Activated CD8-positive, alpha-beta memory T cell treated with anti-CD3 and anti-CD28 coated beads for 4 hours (primary cell): ENCODE measurements at places on chromosomes 4 and X.

- DNase-seq = no peak
Measured at GRCh38 chr4:31768756-31769155, 1048.6 kb downstream of the PCDH7 start.

DNA sequence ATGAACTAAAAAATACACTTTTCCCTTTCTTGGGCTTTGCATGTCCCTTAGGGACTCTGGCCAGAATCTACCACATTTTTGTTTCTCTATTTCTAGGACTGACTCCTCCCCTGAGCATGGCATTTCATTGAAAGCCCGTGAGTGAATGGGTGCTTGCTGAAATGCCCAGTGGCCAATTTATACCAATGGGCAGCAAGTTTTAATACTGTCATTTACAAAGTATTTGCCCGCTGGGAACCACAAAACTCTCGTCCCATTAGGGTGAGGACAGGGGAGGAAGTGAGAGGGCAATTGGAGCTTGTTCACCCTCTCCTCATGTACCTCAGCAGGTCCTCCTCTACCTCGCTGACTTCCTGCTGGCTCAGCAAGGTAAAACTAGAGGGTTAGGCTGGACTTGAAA lies 1.1 kb downstream of the SRPX2 start:
- DNase-seq = no peak

DNA sequence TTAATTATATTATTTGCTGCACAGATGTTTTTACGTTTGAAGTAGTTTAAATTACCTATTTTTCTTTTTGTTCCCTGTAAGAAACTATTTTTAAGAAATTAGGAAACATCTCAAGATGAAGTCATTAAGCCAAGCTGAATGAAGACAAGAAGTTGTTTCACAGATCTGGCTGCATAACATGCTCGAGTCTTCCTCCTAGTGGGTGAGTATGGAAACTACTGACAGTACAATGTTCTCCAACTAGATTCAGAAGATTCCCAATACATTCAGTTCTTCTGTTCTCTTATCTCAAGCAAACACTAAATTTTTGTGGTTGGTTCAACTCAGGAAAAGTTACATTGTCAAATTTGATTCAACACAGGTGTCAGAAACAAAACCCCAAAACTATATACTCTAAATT lies 256.8 kb upstream of the VCX start:
- no peak for DNase-seq

GRCh38 chrX:10485326-10485725 lies 135.1 kb downstream of the MID1 start:
- DNase-seq = no peak

GRCh38 chrX:23511793-23512192 lies 155.5 kb upstream of the PRDX4 start:
- DNase-seq = no peak

- no peak for DNase-seq
Measured at GRCh38 chr4:109368661-109369060, 65.0 kb upstream of the SEC24B start.

- DNase-seq = no peak
Measured at GRCh38 chr4:175651756-175652310, 160.2 kb downstream of the GPM6A start.

- no peak for DNase-seq
Measured at GRCh38 chrX:21802839-21803238, 36.6 kb upstream of the MBTPS2 start.

DNA sequence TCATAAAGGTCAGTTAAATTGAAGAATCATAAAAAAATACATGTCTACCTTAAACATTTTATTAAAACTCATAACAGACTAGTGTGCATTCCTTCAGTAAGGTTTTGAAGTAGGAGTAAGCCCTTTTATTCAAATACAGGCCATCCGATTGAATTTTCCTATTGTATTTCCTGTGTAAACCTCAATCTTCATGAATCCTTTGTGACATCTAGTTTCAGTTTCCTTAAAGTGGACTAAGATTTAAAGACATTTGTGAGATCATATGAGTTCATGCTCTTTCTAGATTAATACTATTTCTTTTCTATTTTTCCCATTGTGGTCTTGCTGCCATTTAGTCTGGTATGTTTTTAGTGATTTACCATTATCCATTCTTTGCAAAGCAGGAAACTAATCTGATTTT lies 644.7 kb upstream of the BOD1L1 start:
- DNase-seq = no peak

DNA sequence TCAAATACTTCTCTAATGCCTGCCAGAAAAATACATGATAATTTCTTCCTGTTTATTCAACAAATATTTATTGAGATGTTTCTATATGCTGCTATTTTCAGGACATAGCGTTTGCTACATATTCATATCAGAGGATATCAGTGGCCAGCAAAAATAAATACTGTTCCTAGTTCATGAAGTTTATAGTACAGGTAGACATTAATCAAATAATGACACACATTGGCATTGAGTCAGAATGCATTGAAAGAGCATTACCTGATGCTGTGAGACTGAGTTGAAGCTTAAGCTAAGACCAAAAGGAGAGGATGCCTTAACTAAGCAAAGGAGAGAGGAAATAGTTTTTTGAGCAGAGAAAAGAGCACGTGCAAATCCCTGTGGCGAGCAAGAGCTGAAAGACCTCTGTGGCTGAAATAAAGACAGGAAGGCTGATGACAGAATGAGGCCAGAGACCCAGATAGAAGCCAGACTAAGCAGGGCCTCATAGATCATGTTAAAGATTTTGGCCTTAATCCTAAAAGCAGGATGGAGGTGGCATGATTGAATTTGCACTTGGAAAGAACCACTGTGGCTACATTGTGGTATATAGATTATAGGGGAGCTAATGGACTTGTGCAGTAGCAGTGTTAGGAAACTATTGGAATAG lies 36.2 kb downstream of the FAM241A start:
- DNase-seq = no peak

- DNase-seq = no peak
Measured at GRCh38 chr4:2685541-2685940, 70.6 kb downstream of the TNIP2 start.

DNA sequence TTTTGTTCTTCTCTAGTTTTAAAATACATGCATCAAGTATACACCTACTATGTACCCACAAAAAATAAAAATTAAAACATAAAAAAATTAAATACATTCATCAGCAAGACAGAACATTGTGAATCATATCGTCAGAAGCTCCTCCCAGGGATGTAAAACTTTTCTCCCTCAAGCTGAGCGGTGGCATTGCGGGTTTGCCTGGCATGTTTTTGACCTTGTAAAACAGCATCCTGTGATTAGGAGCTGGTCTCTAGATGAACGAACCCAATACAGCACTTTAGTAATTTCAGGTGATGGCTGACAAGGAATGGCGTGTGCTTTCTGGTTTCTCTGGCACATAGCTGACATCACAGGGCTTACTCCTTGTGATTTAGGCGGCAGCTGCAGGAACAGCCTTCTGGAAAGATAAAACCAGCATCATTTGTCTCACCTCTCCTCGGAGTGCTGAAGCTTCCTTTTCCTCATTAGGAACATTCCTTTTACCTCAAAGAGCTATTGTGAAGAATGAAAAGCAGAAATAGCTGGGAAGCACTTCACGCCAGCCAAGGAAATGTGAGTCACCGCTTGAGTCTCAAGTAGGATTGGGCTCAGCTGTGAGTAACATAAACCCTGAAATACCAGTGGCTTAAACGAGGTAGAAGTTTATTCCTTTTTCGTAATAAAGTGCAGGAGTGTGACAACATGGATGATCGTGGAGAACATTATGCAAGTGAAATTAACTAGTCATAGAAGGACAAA lies 44.3 kb downstream of the NYX start:
- DNase-seq = no peak

DNA sequence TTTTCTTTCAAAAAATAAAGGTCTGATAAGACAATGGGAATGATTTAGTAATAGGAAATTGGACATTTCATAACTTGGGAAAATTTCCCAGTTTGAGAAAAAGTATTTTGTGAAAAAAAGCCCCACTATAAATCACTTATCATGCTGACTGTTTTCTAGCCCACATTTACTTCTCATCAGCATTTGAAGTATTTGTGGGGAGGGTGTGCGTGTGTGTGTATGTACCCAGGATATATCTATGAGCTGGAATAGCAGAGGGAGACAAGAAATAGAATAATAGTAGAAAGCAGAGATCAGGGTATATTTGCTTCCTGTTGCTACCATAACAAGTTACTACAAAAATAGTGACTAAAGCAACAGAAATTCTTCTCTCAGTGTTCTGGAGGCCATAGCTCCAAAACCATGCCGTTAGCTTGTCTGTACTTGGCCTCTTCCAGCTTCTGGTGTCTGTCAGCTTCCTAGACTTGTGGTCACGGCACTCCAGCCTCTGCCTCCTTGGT lies 139.8 kb downstream of the PTTG2 start:
- no peak for DNase-seq

DNA sequence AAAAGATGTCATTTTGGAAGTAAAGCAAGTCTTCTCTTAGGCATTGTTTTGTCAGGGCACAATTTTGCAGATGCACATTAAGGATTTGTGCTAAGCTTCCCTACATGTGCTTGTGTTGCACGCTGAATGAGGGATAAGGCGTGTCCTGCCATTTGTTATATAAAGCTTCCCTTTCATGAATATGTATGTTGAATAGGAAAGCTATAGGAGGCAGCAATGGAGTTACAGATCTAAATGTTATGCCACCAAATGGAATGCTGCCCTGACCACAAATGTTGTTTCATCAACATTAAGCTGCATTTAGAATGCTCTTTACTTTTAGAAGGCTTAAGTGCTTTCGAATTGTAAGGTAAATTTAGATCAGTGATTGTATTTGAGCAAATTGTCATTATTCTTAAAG lies 20.9 kb downstream of the SGMS2 start:
- no peak for DNase-seq

DNA sequence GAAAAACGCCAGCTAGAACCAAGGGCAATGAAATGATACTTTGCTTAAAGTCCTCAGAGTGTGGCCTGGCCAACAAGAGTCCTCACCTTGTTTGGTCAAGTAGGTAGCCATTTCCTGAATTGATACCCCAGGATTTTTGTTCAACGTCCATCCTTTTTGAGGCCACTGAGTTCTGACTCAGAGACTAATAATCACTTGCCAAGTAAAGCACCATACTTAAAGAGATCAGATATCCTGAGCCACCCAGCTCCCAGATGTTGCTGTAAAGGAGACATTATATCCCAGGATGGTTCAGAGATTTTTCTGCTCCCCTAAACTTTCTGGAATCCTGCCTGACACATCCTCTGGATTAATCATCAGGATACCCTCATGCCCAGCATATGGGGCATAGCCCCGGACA lies 190.9 kb downstream of the RAP1GDS1 start:
- no peak for DNase-seq

- no peak for DNase-seq
Measured at GRCh38 chrX:90883479-90883878, 551.2 kb upstream of the PABPC5 start.

DNA sequence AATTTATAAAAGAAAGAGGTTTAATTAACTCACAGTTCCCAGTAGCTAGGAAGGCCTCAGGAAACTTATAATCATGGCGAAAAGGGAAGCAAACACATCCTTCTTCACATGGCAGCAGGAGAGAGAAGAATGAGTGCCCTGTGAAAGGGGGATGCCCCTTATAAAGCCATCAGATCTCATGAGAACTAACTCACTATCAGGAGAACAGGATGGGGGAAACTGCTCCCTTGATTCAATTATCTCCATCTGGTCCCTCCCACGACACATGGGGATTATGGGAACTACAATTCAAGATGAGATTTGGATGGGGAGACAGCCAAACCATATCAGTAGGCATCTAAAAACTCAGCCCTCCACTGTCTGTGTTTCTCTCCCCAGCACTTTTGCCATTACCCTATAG lies 22.4 kb downstream of the ANK2 start:
- DNase-seq = no peak

DNA sequence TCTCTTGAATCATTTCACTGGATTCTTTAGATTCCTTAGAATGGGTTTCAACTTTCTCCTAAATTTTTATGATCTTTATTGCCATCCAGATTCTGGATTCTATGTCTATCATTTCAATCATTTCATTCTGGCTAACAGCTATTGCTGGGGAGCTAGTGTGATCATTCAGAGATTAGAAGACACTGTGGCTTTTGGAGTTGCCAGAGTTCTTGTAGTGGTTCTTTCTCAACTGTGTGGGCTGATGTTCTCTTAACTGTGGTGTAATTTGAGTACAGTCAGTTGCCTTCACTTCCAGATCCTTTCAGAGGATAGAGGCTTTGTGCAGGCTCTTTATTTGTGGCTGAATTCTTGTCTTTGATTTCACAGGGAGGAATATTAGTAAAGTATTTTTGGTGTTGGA lies 12.1 kb upstream of the CSN2 start:
- DNase-seq = no peak

DNA sequence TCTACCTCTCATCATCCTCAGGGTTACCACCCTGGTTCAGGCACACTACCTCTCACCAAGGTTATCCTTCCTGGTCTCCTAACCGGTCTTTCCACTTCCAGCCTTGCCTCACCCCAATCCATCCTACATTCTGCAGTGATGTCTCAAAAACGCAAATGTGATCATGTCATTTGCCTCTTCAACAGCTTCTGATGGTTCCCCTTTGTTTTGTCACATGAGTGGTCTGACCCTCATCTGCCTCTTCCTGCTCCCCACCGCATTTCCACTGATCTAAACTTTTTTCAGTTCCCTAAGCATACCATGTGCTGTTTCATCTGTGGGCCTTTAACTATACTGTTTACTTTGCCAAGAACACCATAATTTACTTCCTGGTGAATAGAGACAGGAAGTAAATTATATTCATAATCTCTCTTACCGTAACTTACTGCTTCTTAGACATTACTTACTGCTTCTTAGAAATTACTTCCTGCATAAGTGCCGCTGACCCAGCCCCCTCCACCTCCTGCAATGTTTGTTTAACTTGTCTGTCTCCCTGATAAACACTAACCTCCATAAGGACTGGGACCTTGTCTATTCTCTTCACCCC lies 27.1 kb upstream of the NSUN7 start:
- DNase-seq = no peak

DNA sequence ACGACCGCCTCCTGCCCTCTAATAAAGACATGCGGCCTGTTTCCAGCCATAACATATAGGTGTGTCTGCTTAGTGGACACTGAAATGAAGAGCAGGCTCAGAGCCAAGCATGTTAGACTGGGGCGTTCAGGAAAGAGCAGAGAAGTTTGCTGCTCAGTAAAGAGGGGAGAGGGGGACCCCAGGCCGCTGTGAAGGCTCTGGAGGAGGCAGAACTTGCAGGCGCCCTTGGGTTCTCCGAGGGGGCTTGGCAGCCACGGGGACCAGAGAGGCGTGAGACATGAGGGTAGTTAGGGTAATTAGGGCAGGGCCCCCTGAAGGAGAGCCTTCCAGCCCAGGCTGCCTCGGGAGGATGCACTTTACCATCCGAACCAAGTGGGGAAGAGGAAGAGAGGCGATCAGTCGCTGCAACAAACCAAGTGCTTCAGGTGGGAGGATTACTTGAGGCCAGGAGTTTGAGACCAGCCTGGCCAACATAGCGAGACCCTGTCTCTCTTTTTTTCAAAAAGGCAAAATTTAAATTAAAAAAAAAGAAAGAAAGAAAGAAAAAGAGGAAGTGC lies 46.6 kb upstream of the CDKN2AIP start:
- DNase-seq = no peak

DNA sequence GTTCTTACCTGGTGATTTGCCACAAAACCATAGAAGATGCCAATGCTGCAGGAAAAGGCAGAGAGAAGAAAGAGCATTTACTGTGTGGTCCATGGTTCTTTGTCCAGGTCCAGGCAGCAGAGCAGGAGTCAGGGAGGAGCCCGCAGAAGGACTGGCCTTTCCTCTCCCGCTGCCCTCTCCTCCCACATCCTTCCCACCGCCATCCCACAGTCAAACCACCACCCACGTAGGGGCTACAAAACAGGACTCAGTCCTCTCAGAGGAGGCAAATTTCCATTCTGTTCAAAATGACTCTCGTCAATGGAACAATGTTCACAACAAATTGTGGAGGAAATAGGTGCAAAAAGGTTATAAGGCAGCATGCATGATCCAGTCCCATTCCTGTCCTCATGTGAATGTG lies 58.6 kb downstream of the PROM1 start:
- DNase-seq = no peak

- no peak for DNase-seq
Measured at GRCh38 chr4:149549911-149550310, 265.7 kb downstream of the IQCM start.
